ENCODE measurements at places on chromosomes 11 and 22.

GRCh38 chr22:45270095-45271020, 14.4 kb upstream of the UPK3A start:
- no peak for DNase-seq

GRCh38 chr11:18277565-18278271, 11.7 kb downstream of the SAA1 start:
- DNase-seq: no peak

DNA sequence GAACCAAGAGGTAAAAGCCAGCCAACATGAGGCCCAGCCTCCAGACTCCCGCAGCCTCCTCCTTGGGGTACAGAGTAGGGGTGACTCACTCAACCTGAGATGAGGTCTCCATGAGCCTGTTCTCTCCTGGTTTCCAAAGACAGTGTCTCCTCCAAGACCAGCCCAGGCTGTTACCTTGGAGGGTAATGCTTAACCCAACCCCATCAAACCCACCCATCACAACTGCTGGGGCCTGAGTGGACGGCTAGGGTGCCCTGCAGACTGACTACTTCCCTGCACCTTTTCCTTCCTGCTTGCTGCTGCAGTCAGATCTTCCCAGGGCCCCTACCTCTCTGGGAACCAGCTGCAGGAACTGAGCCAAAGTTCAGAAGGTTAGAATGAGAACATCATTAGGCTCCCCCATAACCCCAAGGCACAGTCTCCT, 5.1 kb upstream of the NOL12 start:
- DNase-seq: no peak

GRCh38 chr22:44648085-44648820, 53.8 kb upstream of the PRR5 start:
- DNase-seq: no peak

GRCh38 chr11:70074746-70075145, 3.4 kb upstream of the ANO1 start:
- DNase-seq: no peak

- DNase-seq: no peak
Observed at GRCh38 chr11:83249972-83250593, 36.1 kb downstream of the CCDC90B start.

GRCh38 chr22:24834845-24835570, 29.0 kb downstream of the SGSM1 start:
- DNase-seq: no peak

DNA sequence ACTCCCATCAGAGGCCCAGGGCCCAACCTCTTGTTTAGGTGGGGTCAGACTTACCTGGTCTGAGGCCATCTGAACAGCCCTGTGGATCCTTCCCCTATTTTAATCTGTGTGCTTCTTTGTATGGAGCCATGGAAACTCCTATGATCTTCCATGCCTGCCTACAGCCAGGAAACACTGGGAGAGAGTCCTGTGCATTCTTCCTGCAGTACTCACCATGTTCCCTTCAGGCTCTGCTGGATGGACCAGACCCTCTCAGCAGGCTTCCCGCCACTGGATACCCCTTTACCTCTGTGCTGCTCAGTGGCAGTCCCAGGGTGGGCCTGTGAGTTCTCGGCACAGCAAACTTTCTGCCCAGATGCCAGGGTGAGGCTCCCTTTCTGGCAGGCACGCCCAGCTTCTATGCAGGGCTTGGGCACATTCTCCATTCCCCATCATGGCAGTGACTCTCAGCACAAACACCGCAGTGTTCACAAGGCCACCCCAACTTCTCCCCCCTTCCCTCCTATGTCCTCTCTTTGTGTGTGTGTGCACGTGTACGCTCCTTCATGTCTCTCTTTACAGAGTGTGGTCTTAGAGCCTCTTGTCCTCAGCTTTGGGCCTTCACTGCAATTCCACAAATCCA, 34.8 kb downstream of the NEU3 start:
- DNase-seq: no peak

GRCh38 chr11:63609971-63610580, 4.2 kb downstream of the PLAAT3 start:
- peak; percentile 15 for DNase-seq

DNA sequence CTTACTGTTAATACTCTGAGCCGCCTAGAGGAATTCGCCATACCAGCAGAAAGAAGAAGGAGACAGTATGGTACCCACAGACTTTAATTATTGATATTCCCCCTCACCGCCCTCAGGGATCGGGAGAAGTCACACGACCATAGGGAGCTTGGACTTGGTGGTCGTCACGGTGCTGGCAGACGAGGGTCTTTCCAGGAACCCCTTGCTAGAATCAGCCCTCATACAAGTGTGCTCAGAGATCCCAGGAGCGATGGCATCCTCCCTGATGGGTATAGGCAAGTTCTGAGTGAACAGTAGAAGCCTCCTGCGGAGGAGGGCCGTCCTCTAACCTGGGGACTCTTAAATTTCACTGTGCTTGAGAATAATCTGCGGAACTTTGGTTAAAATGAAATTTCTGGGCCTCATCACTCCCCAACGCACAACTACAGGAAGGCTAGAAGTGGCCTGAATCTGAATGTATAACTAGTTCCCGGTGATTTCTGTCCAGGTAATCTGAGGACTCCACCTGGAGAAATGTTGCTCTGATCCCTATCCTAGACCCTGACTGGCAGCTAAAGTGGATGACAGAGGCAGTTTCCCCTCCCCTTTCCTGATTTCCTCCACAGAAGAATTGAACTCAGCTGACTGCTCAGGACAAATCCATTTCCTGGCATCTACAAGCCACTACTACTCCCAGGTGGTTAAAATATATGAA, 4.5 kb downstream of the VSIG2 start:
- no peak for DNase-seq

DNA sequence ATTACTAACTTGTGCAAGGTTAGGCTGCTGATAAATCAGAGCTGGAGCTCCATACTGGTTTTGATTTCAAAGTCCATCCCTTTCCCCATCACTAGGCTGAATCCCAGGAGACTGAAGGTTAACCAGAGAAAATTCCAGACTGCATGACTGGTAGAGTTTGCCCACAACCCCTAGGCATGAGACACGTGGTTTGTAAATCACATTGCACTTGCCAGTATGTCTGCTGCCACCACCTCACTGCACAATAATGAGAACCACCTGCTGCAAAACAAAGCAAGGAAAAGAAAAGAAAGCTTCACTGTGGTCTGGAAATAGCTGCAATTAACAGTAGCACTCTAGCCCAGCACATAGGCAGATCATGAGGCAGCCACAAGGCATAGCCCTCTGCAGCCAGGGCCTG, 67.6 kb upstream of the NTM start:
- DNase-seq: no peak

DNA sequence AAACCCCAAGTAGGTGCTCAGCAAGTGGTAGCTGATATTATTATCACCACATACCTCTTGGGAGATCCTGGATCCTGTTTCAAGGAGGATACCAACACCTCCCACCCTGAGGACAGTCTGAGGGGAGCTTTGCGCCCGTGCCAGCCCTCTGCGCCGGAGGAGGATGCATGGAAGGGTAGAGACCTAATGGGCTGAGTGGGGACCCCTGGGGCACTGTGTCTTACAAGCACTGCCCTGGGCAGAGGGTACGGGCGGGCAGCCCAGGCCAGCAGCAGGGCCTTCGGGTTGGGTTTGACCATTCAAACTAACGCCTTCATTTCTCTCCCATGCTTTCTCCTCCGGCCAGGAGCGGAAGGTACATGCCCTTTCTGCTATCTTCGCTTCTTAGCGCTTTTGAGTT, 26.3 kb downstream of the MYBPC3 start:
- DNase-seq: no peak
